ENCODE measurements at places on chromosomes 2 and 18.
A peak's percentile ranks its signal among the peaks of the same experiment; 100 is the strongest.

DNA sequence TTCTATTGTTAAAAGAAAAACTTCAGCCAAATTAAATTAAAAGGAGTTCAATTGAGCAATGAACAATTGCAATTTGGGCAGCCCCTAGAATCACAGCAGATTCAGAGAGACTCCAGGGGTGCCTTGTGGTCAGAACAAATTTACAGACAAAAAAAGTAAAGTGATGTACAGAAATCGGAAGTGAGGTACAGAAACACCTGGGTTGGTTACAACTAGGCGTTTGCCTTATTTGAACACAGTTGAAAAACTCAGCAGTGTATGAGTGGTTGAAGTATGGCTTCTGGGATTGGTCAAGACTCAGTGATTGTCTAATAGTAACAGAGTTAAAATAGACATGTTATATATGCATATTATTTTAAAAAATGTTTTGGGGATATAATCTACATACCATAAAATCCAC, 98.5 kb upstream of the ZSWIM2 start:
- DNase-seq = no peak

- DNase-seq = no peak
Observed at GRCh38 chr2:152443771-152444170, 108.8 kb downstream of the FMNL2 start.

DNA sequence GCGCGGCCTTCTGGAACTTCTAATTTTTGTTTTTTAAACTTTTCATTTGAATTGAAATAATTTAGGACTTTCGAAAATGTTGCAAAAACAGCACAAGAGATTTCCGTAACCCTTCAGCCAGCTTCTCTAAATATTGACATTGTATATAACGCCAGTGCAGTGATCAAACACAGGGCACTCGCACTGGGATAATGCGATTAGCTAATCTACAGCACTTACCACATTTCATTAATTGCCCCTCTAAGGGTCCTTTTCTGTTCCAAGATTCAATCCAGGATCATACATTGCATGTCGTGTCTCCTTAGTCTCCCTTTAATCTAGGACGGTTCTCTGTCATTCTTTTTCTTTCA, 343 bp upstream of the CD302 start:
- no peak for DNase-seq

DNA sequence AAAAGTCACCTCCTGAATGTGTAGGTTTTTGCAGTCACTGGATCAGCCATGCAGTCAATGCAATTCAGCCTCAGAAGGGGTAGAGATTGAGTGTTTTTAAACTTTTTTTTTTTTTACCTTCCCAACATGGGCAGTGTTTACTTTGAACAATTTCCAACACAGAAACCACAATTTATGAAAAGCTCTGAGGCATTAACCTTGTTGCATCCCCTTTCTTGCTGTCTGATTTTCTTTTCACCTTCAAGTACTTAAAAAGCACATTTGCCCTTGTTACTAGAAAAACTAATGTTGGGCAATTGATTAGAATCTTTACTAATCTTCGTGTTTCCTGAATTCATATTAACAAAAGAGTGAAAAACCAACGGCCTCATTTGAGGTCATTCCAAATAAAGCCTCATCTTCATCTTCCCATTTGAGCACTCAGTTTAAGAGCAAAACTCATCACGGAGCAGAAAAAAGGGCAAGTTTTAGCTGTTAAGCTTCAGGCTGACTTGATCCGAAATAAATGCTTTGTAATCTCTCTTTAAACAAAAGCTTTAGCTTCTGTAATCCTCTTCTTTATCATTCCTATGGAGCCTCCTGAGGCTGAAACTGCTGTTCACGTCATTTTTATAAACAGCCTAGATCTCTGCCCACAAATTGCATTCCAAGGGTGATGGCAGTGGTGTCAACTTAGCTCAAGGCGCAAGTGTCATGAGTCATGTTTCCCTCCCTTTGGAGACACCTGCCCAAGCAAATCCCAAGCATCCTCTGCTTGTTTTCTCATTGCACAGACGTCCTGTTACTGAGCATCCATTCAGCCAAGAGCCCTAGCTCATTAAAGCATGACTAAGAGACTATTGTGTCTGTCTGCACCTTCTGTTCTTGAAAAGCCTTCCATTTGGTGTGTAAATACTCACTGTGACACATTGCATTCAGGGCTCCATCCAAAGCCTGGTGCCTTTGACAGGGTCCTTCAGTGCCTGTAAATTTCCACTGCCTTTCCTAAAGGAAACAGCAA, 107.7 kb downstream of the HNMT start:
- DNase-seq = peak; percentile 77

GRCh38 chr2:104768694-104769093, 85.2 kb upstream of the POU3F3 start:
- DNase-seq = no peak

GRCh38 chr2:239685965-239686364, 285.1 kb upstream of the HDAC4 start:
- no peak for DNase-seq

GRCh38 chr2:205030695-205031094, 485.4 kb downstream of the PARD3B start:
- no peak for DNase-seq

GRCh38 chr2:86243950-86244733, 44.9 kb downstream of the MRPL35 start:
- DNase-seq = no peak

- DNase-seq = no peak
Observed at GRCh38 chr18:69469444-69469919, 68.8 kb downstream of the DOK6 start.

DNA sequence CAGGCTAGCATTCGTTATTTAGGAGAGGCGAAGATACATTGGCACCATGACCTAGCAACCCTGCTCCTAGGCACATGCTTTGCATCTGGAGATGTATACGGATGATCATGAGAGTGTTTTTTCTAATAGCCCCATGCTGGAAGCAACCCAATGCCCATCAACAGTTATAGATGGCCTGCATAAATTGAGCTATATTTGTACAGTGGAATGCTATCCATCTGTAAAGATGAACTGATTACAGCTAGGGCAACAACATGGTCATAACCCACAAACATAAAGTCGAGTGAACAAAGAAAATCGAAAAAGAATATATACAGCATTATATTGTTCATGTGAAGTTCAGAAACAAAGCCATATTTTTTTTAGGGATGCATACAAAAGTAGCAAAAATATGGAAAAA, 20.6 kb upstream of the CHRNA1 start:
- DNase-seq = no peak

DNA sequence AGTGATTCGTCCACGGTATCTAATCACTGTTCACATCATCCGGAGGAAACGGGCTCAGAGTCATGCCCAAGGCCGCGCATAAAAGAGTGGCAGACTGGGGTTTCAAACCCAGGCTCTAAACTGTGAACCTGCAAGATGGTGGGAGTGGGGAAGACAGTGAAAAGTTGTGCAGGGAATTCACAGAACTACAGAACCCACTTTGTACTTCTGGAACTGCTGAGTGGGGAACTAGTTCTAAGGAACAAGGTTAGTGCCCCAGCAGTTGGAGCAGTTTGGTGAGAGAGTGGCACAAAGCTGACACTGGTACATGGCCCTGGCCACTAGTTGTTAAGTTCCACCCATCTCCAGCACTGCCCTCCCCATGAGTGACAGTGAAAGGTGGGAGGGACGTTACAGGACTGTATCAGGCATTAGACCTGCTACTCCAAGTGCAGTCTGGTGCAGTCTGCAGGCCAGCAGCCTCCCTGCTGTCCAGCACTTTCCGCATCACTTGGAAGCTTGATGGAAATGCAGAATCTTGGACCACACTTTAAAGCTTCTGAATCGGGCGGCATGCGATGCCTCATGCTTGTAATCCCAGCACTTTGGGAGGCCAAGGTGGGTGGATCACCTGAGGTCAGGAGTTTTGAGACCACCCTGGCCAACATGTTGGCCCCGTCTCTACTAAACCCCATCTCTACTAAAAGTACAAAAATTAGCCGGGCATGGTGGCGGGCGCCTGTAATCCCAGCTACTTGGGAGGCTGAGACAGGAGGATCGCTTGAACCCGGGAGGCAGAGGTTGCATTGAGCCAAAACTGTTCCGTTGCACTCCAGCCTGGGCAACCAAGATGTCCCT, 47.3 kb downstream of the C2orf42 start:
- DNase-seq = peak; percentile 34

DNA sequence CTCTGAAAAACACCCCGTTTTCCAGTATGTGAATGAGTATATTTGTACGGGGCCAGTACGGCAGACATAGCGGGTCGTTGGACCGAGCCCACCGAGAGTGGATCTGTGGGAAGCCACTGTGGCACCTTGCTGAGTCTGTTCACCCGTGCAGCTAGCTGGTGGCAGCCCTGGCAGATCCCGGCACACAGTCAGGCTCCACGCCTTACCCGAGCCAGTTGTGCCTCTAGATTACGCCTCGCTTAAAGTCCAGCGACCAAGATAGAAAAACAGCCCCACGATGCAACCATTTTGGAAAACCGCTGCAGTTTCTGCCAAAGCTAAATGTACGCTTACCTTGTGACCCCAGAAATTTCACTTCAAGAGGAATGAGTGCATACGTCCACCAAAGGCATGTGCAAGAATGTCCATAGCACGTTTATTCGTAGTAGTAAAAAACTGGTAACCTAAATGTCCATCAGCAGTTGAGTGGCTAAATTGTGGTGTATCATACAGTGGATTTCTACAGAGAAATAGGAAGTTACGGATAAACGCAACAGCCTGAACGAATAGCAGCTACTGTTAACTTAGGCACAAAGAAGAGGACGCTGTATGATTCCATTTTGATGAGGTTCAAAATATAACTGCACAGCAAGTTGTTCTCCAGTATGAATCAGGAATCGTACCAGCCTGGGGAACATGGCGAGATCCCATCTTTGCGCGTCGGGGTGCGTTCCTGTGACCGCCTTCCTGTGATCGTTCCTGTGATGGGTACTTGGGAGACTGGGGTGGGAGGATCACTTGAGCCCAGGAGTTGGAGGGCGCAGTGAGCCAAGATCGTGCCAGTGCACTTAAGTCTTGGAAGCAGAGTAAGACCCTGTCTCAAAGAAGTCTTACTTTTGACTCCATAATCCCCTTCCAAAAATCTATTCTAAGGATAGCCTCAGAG, 688 bp upstream of the WDR33 start:
- no peak for DNase-seq

DNA sequence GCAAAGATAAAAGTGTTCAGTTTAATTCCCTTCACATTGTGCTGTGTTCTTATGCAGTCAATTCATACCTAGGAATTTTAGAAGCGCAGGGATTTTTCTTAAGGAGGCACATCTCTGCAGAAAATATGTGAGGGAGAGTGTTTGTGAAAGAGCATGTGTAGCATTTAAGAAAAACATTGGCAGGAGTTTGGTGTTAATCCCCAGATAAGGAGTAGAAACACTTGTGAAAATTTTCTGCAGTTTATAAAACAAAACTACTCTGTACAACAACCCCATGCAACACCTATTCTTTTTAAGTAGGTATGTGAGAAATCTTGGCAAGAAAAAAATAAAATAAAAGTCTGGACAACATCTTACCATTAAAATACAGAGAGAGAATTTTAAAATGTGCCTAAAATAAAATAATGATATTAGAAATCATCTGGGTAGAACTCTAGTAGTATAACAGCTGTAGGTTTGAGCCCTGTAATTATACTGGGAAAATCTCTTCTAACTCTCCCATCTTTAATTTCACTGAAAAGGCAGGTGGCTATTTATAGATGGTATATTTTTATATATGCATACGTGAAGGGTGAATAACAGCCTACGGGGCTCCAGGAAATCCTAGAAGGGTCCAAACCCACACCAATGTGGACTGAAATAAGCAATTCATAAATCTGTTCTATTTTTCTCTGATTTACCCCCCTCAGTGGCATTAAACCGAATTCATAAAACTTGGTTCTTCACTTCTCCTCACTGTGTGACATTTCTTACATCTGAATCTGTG, 6.6 kb downstream of the FZD7 start:
- no peak for DNase-seq

DNA sequence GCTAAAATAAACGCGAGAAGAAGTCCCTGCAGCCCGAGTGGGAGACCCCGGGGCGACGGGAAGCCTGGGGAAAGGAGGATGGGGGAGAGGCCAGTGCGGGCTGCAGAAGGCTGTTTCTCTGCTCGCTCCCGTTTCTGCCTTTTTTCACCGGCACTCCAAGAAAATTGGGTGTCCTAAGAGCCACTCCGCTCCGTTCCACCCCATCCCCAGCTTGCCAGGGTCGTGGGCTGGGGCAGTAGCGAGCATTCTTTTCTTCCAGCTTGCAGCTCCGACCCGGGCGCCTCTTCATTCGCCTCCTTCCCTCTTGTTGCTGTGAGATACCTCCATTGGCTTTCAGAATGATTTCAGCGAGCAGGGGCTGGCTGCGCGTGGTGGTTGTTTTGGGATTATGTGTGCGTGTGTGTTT, 1.1 kb downstream of the HOXD3 start:
- DNase-seq = no peak

GRCh38 chr2:117935456-117935855, 78.4 kb downstream of the CCDC93 start:
- no peak for DNase-seq

DNA sequence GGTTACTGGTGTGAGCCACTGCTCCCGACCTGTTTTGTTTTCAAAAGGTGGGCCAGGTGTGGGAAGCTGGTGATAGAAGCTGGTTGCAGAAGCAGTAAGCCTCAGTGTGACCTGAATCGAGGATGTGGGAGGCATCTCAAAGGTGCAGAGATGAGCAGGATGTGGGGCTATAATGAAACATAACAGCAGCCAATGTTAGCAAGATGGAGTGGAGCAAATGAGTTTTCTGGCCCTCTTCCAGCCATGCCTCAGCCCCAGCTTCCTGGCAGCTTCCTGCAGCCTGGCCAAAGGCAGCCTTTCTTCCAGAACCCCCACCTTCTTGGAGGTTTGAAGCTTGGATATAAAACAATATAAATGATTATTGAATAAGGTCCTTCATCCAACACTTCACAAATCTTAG, 184.8 kb downstream of the NCK2 start:
- no peak for DNase-seq

DNA sequence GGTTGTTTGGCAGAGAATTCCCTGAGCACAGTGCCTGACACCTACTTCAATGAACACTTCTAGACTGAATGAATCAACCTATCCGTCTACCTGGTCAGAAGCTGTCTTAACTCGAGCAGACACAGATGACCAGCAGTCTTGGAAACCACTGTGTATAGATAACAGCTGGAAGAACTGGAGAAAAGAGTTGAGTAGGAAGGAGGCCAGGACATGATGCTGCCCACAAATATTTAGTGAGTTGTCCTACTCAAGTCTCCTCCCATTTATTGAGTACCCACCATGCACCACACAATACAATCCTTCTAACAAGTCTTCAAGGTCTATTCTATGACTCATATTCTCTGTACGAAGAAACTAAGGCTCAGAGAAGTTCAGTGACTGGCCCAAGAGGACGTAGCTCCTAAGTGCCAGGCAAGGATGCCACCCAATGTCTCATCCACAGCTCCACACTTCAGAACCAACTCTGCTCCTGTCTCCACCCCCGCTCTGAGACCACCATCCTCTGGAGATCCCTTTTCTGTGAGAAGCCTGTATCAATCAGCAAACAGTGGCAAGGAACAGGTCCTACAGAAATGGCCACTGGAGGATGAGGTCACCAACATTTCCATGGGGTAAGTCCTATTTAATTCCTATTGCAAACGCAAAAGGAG, 62.2 kb downstream of the GALNT14 start:
- DNase-seq = no peak

- DNase-seq = no peak
Observed at GRCh38 chr2:1613731-1614354, 130.5 kb downstream of the PXDN start.

GRCh38 chr2:112588611-112589045, 4.2 kb downstream of the CHCHD5 start:
- DNase-seq = no peak

- DNase-seq = no peak
Observed at GRCh38 chr2:46690825-46691224, 211.5 kb downstream of the TMEM247 start.

All from NCI-H1436 (cell line).